ENCODE measurements at places on chromosomes 3 and 15. TPM values are rescaled to one million over a fixed set of nuclear protein-coding genes. Genes with fewer than 3 reads are reported as not detected.

DNA sequence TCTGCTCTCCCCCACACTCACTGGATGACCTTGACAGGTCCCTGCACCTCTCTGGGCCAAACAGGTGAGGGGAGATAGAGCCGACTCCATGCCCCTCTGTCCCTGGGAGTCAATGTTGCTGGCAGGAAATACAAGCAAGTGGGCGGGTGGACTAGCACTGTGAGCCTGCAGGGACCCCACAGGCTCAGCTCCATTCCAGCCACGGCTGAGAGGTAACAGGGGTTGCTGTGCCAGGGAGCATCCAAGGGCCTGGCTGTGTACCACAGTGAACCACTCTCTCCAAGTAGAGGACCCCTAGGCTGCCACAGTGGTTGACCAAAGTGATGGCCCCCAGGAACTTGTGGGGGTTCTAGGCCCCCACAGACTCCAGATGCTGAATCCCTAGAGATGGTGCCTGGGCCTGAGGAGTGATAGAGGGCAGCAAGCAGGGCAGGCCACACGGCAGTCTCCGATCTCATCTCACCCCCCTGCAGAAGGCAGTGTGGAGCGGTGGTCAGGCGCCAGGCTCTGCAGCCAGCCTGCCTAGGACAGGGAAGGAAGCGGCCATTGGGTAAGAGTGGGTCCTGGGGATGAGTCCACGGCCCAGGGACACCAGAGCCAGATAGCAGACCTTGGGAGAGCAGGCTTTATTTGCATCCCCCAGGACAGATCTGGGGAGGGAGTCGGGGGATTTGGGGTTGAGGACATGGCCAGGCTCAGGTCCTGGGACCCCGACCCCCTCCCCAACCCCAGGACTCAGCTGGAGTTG, 3.2 kb downstream of the TNNC1 start:
- no peak for DNase-seq
- H3K4me3 ChIP-seq = no peak overlapping the region
- H3K36me3 ChIP-seq = no peaks in the 10 kb centered on the region
- H3K27me3 ChIP-seq = no peaks in the 10 kb centered on the region
- no peak overlapping the region for H3K27ac ChIP-seq

DNA sequence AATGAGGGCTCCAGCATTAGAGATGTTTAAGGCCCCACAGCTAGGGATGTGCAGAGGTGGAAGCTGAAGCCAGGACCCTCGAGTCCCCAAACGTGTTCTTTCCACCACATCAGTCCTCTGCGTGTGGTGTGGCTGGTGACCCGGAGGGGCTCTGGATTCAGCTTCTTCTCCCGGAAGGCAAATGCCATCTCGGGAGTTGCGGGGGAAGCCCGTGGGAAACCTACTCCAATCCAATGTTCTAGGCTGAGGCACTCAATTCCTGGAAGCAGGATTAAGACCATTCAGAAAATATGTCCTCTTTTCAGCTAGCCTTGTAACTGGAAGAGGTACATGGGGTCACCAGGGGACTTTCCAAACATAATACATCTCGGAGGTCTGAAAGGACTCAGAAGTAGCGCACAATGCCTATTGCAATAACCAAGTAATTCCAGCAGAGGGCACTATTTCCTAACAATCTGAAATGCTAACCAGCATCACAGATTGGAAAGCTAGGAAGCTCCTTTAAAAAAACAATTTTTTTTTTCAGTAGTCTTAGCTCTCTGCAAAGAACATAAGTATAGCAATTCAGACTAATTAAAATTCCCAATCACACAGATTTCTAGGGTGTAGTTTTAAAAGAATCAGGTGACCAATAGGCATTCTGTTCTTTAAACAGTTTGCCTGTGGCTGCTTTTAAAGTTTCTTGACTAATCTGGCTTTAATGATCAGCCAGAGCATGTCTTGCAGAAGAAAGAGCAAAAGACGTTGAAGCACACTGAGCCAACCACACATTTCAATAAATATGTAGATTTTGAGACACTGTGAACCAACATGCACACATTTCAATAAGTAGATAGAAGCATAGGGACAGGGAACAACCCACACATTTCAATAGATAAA, 36.1 kb downstream of the BNC1 start:
- no peak for DNase-seq
- H3K27me3 ChIP-seq = no peaks in the 10 kb centered on the region
- no peaks in the 10 kb centered on the region for H3K4me1 ChIP-seq
- H3K27ac ChIP-seq = no peak overlapping the region
- no peak overlapping the region for H3K4me3 ChIP-seq
- no peaks in the 10 kb centered on the region for H3K36me3 ChIP-seq

DNA sequence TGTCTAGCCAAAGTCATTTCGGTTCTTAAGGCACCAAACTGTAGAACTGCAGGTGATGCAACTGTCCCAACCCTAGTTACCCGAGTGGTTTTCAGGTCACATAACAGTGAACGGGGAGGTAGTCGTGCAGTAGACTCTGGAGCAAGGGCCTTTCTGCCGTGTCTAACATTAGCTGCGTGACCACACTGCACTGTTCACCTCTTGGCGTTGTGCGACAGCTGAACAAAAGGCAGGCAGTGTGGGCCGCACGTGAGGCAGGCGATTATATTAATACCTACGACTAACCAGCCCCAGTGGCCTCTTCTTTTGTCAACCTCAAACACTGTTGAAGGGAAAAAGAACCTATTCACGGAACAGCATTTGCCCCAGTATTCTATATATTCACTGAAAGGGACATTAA, 2.8 kb downstream of the LRRN1 start:
- DNase-seq = no peak
- no peaks in the 10 kb centered on the region for H3K27me3 ChIP-seq
- no peaks in the 10 kb centered on the region for H3K36me3 ChIP-seq
- no peak overlapping the region for H3K27ac ChIP-seq

DNA sequence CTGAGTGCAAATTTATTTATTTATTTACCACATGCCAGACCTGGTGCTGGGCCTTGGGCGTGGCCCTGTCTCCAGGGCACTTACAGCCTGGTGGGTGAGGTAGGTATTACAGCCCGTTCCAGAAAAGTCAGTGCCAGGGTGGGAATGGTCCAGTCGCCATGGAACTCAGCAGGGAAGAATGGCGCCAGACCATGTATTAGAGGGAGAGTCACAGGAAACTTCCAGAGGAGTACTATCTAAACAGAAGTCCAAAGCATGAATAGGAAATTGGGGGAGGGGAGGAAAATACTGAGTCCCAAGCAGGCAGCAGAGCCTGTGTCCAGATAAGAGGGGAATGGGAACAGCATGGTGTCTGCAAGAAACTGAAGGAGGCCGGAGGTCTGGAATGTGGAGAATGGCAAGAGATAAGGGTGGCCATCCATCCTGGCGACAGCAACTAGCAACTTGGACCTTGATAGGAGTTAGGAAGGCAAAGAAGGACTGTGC, 27.0 kb downstream of the SH3BP5 start:
- no peak for DNase-seq
- peaks cover 69% of the 10 kb centered on the region for H3K4me1 ChIP-seq
- H3K27ac ChIP-seq = peak overlapping the region; percentile 73
- H3K27me3 ChIP-seq = no peaks in the 10 kb centered on the region

DNA sequence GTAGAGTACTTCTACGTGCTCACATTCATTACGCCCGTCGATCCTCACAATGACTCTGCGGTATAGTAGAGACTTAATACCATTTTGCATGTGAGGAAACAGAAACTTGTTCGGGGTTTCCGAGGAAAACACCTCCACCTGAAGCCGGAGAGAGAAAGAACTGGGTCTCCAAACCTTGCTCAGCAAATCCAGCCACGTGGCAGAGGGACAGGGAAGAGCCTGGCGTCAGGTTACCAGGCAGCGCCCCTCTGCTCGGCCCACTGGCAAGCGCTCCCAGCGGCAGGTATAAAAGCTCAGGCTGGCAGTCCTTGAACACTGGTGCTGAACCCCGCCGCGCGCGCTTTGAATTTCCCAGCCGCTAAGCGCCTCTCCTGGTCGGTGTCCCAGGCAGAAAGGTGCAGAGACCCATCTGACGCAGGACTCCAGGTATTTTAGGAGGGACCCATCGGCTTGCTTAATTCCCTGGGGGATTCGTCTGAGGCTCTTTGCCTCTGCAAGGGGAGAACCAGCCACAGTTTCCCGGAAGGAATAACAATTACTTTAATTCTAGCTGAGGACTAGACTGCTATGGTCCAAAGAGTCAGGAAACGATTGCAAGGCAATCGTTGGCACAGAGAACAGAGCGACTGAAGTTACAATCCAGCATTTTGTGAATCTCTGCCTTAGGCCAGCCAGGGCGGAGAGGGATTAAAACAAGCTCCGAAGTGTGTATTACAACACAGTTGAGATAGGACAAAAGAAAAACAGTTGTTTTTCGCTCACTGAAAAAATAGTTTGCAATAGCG, at the start of gene C2CD4A:
TSS of gene C2CD4A (plus strand) at position 315 of the 785 bp plus-strand sequence. CDS start 637 bp downstream, outside the sequence.
- no peaks in the 10 kb centered on the region for H3K27me3 ChIP-seq
- no peaks in the 10 kb centered on the region for H3K36me3 ChIP-seq

DNA sequence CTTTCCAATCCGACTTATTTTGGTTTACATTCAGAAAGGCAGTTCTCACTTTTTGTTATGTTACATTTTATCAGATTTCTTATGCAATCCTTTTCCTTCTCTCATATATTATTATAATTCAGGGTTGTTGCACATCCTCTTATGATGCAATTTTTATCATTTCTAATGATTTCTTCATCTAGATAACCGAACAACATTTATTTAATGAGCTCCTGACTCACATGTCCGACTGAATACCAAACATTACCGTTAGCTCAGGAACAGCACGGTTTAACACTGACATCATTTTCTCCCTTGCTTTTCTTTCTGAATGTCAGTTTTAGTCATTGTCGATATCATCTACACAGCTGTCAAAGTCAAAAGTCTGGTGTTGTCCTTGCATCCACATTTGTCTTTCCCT, 199.2 kb downstream of the BCHE start:
- no peak overlapping the region for H3K4me3 ChIP-seq
- DNase-seq = no peak

DNA sequence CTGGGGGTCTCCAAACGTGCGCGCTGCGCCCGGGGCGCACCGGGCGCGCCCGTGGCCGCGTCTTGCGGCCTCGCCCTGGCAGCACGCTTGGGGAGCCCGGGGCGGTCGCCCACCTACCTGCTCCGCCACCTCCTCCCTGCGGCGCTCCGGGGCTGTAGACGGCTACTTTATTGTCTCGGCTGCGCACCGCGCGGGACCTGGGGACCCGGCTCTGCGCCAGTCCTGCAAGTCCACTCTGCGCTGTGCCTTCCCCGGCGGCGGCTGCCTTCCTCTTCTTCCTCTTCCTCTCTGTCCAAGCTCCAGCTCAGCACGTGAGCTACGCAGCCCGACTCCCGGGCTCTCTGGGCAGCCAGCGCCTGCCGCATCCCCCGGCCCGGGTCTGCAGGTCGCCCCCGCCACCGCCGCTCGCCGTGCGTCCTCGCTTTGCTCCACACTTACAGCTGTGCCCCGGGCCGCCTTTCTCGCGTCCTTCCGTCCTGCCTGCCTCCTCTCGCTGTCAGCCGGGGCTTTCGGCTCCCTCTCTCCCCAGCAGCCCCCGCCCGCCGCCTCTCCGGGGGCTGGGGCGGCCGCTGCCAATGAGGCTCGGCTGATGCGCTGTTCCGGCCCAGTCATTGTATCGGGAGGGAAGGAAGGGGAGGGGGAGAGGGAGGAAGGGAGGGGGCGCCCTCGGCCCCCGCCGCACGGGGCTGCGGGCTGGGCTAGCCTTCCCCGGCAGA, 156.4 kb upstream of the FRMD4B start:
- H3K4me1 ChIP-seq = peaks cover 23% of the 10 kb centered on the region
- no peaks in the 10 kb centered on the region for H3K27me3 ChIP-seq

DNA sequence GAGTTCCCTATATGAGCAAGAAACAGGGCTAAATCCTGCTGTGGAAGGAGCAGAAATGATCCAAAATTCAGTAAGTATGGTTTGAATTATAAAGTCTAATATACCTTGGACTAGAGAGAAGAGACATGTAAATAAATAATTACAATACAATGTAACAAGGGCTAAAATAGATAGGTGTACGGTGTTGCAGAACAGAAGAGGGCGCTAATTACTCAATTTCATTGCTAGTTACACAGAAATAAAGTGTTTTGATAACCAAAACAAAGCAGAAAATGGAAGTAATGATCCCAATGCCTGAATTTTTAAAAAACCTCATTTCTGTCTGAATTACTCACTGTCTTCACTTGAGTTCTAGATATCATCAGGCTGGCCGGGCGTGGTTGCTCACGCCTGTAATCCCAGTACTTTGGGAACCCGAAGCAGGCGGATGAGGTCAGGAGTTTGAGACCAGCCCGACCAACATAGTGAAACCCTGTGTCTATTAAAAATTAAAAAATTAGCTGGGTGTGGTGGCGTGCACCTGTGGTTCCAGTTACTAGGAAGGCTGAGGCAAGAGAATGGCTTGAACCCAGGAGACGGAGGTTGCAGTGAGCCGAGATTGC, 8.3 kb upstream of the PLCH1 start:
- no peak overlapping the region for H3K27ac ChIP-seq
- no peak overlapping the region for H3K4me3 ChIP-seq
- no peaks in the 10 kb centered on the region for H3K4me1 ChIP-seq
- no peak for DNase-seq
- no peaks in the 10 kb centered on the region for H3K36me3 ChIP-seq

- peaks cover 6% of the 10 kb centered on the region for H3K27me3 ChIP-seq
- H3K4me3 ChIP-seq = peak overlapping the region; percentile 21
- H3K36me3 ChIP-seq = no peaks in the 10 kb centered on the region
- peak overlapping the region; percentile 81 for H3K27ac ChIP-seq
- no peak for DNase-seq
Measured at GRCh38 chr3:58584690-58585004, 7.5 kb upstream of the FAM107A start.

DNA sequence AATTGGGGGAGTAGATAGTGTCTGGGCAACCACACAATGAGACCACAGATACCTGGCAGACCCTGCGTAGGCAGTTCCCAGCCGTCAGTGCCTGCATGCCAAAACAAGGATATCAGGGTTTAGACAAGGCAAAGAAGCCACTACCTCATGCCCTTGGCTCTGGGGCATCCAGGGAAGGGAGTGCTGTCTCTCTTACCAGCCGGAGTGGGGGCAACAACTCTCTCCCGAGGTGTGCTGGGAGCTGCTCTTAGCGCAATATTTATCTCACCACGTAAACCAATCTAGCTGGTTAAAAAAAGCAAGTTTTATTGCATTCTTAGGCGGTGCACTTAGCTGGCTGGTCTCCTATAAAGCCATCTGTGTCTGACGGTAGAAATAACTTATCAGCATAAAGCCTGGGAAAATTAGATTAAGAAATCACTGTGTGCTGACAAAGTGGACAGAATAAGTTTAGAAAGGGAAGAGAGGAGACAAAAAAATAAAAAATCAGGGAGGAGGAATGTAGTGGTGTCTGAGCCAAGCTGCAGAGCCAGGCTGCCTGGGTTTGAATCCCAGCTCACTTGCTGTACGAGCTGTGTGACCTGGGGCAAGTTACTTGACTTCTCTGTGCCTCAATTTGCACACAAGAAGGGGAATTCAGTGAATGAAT, 273.2 kb downstream of the PDZRN3 start:
- no peaks in the 10 kb centered on the region for H3K4me1 ChIP-seq
- no peak overlapping the region for H3K27ac ChIP-seq

Gene TRAT1
- total RNA-seq = 0.77 TPM

Gene C3orf22
- not detected for total RNA-seq

Gene SAMD7
- total RNA-seq = not detected
